ENCODE measurements at places on chromosomes 2 and 18.
A peak's percentile ranks its signal among the peaks of the same experiment; 100 is the strongest.

DNA sequence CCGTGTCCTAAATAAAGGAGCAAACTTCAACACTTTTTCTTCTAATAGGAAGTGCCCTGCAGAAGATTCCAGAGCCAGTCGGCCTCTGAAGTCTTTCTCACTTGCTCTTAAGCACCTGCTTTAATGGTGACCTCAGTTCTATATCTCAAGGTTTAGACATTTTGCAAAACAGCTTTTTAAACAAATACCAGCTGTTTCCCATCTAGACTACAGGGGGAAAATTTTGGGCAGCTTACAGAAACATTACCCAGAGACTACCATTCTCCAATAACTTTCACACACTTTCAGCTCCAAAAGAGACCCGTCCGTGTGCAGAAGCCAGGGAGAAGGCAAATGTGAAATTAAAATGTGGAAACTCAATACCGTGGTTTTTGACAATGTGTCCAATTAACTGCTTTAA, 285.3 kb upstream of the CCDC68 start:
- DNase-seq = no peak

DNA sequence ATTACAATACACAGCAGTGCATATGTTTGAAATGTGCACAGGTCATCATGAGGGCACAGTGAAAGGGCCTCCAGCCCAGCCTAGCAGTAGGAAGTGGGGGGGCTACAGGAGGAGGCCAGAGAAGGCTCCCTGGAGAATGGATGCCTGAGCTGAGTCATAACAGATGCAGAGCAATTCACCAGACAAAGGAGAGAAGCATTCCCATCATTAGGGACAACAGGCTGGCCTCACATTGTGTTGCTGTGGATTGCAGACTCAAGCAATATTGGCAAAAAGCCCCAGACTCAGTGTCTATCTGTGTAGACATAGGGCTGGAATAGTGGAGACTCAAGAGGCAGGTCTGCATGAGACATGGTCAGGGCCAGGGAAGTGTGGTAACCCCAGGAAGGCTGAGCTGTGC, 329.9 kb downstream of the DLGAP1 start:
- no peak for DNase-seq

GRCh38 chr2:69716555-69717120, 25.3 kb upstream of the ANXA4 start:
- no peak for DNase-seq

GRCh38 chr2:240567137-240567871, 980 bp upstream of the RNPEPL1 start:
- DNase-seq = peak; percentile 49

GRCh38 chr2:232488097-232488711, 570 bp upstream of the ECEL1 start:
- no peak for DNase-seq

DNA sequence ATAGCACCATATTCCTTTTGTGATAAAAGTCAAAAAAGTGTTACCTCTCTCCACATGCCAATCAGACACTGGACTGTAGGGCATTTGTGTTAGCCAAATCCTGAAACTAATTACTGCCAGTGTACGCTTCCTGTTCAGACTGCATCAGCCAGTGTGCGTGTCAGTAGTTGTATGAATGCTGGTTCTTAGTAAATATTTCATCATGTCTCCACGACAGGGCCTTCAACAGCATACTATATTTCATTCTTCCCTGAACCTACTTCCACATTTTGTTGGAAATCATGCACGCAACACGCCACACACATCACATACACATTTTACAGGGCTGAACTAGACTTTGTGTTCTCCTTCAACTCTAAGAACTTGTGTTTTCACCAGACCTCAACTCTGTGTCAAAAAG, 77.5 kb downstream of the EPB41L3 start:
- DNase-seq = no peak

- DNase-seq = no peak
These were observed 297.1 kb downstream of the AFF3 start for GRCh38 chr2:99845296-99845695.

GRCh38 chr18:78641689-78642231, 337.9 kb upstream of the SALL3 start:
- DNase-seq = no peak

DNA sequence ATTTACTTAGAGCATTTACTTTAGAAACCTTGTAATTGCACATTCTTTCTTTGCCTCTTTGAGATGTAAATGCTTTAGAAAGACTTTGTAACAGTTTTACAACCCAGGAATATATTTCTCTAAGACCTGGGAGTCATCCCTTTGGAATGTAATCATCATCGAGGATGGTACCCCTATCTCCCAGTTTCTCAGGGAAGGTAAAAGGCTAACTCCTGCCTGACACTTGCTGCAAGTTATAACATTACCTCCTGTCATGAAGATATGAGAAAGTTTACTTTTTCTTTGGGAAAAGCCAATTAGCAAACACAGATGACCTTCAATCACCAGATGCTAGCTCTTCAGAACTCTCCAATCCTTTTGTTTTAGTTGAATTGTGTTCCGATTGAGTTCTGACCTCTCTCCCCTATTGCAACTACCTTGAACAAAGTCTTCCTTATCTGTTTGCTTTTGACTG, 420.3 kb upstream of the FSIP2 start:
- no peak for DNase-seq

DNA sequence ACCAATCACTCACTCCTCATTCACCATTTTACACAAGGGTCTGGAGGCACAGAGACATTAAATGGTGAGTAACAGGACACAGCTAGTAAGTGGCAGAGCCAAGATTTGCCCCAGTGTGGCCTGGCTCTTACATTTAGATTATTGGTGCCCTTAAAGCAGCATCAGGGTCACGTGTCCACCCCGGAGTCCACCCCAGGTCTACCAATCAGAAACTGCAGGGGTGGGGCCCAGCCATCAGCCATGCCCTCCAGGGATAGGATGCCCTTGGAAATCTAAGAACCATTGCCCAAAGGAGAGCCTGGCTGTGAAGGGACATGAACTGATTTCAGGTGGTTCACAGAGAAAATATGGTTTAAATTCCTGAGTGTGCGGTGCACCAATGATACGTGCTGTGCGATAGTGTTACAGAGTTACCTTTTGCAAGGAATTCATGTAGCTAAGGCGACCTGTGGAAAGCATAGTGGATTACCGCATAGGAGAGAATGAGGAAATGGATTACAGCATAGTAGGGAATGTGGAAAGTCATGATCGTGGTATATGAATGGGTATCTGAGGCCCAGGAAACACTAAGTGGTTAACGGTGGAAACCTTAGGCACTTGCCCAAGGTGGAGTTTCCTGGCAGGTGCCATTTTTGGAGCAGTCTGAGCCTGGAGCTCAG, 17.8 kb downstream of the IGFBP5 start:
- no peak for DNase-seq

- no peak for DNase-seq
These were observed 2.2 kb downstream of the PARD6G start for GRCh38 chr18:80244956-80245730.

- no peak for DNase-seq
These were observed 42.2 kb upstream of the ZSWIM2 start for GRCh38 chr2:186891185-186891621.

- no peak for DNase-seq
These were observed 59.2 kb upstream of the LYPD6B start for GRCh38 chr2:148979164-148979918.

DNA sequence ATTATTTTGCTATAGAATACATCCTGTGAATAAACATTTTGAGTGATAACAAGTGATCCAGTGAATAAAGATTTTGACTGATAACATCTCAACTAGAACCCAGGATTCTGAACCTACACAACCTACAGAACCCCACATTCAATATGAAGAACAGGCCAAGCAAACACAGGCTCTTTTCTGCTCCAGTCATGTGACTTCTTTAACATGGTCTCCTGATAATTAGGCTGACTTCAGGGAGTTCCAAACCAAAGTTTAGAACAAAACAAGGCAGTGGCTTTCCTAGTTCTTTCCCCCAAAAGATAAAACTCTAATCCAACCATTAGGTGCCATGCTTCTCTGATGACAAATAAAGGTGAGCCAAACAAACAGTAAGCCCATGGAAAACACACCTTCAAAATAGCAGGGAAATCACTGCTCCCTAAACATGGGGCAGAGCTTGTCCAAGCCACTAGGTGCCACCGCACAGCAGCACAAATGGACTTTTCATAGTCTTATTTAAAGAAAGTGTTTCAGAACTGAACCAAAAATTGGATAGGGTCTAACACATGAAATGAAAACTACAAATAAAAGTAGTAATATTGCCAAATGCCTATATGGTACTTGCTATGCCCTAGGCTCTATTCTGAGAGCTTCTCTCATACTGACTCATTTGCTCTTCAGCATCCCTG, 95.3 kb downstream of the EVA1A start:
- no peak for DNase-seq

- no peak for DNase-seq
These were observed 3.7 kb downstream of the SMAD7 start for GRCh38 chr18:48947092-48947491.

- no peak for DNase-seq
These were observed 274.8 kb downstream of the SPAG16 start for GRCh38 chr2:213559053-213559452.

- no peak for DNase-seq
These were observed 129.1 kb upstream of the SMAD2 start for GRCh38 chr18:48059455-48060010.

DNA sequence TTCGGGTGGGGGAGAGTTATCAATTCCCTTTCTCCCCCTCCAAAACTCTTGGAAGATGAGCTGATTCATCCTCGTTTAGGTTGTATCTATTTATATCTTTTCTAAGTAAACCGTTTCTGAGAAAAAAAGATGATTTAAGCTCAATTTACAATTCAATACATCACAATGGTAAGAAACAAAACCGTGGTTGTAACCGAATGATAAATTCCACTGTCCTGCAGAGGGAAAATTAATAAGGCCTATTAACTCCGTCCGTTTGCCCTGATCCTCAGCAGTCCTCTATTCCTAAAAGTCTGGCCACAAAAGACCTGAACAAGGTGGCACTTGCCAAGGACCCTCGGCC, 286.2 kb downstream of the TCF4 start:
- DNase-seq = no peak

DNA sequence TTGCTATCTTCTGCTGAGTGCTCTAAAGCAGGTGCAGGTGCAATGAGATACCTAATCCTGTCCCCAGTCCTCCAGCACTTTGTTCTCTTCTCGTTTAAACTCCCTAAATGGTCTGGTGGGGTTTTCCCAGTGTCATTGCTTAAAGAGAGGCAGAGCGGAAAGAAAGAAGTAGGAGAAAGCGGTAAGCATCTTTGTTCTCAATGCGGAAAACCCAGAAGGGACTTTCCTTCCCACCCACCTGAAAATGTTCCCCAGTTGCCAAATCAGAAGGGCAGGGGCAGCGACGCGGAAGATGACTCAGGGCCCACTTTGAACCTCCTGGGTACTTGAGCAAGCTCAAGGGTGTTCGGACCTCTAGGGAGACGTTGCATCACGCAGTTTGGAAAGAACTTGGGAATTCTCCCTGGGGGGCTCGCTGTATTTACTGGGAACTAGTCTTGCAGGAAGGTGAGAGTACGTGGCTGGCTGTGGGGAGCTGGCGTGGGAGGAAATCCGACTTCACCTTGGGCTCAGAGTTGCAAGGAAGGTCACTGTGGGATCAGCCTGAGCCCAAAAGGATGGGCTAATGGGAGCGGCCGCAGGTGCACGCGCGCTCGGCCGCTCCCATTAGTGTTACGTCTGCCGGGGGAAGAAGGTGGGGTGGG, 589 bp upstream of the SGPP2 start:
- no peak for DNase-seq

- no peak for DNase-seq
These were observed 163.9 kb downstream of the LDLRAD4 start for GRCh38 chr18:13382366-13382953.

DNA sequence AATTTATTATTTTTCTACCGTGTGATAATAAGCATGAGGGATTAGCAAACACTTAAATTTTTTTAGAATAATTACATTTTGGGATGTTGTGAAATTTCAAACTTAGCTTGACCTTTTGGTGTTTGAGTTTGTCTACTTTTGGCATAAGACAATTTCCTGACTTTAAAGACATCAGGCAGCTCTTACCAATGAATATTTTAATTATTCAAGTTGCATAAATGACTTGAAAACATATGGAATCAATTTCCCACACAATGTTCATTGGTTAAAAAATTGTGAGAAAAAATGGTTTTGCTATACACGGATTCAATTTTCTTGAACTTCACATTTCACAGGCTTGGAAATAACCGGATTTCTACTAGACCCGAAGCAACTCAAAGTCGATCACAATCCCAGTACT, 243.4 kb downstream of the IKZF2 start:
- no peak for DNase-seq

- no peak for DNase-seq
These were observed 47.6 kb upstream of the GPC1 start for GRCh38 chr2:240387669-240388358.

- no peak for DNase-seq
These were observed at the start of gene NCK2 for GRCh38 chr2:105744909-105745853. NCK2 (plus strand) TSS chr2:105744912; CDS start chr2:105855064, 110,152 bp downstream.

GRCh38 chr2:10252661-10253060, 50.0 kb upstream of the HPCAL1 start:
- no peak for DNase-seq

DNA sequence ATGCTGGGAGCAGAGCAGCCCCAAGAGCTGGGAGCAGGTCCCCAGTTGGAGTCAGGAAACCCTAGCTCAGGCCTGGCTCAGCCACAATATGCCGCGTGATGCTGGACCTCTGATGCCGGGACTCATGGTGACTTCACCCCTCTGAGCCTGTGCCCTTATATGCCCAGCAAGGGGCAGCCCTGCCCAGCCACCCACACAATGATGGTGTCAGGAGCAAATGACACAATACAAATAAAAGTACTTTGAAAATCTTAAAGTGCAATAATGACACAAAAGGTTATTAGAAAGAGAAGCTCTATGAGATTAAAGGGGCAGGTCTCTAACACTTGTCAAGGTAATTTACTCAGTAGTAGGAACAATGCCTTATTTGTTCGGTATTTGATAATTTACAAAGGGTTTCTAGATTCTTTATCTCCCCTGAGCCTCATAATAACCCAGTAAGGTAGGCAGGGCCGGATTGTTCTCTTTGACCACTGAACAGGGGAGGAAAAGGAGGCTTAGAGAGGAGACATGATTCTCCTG, 18.3 kb upstream of the KIF3C start:
- no peak for DNase-seq

GRCh38 chr2:241111440-241111805, 9.3 kb upstream of the MTERF4 start:
- DNase-seq = no peak

DNA sequence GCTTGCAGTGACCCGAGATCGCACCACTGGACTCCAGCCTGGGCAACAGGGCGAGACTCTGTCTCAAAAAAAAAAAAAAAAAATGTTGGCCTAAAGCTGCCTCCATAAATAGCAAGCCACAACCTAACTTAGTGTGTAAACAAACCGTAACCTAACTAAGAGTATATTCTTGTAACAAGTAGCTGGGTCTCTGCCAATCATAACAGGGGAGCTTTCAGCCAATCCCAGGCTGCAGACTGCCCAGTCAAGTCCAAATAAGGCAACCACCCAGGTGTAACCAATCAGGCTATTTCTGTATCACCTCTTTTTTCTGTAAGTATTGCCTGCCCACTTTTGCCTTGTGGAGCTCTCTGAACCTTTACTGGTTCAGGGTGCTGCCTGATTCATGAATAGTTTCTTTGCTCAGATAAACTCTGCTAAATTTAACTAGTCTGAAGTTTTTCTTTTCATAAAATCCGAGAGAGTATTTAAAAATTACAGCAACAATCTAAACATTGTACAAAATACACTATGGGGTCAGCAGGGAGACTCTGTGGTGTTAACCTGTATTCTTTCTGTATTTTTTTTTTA, 4.5 kb downstream of the PSTPIP2 start:
- no peak for DNase-seq
